Left colon (tissue), 2 donors: ENCODE measurements at places on chromosomes 5 and 9. TPM values are rescaled to one million over a fixed set of nuclear protein-coding genes. Genes with fewer than 3 reads are reported as not detected.

DNA sequence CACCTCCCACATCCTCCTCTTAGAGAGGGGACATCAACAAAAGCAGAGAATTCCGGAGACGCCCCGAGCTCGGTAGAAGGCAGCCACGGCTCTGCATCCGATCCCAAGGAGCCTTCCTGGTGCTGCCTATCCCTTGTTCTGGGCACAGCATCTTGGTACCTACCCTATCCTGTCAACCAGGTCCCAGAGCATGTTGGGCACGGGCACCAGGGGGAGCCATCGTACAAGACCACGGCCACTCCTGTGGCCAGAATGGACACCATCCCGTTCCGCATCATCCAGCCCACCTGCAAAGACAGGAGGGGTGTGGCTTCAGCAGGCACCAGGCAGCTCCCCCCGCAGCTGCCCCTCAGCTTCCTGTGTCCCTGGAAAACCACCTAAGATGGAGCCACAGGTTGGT, 62.7 kb upstream of the ZNF354A start:
- peak; percentile 11 for DNase-seq

The NDST1 gene
- 63.5 TPM for total RNA-seq

The TRIM36 gene
- 31.3 TPM for total RNA-seq

DNA sequence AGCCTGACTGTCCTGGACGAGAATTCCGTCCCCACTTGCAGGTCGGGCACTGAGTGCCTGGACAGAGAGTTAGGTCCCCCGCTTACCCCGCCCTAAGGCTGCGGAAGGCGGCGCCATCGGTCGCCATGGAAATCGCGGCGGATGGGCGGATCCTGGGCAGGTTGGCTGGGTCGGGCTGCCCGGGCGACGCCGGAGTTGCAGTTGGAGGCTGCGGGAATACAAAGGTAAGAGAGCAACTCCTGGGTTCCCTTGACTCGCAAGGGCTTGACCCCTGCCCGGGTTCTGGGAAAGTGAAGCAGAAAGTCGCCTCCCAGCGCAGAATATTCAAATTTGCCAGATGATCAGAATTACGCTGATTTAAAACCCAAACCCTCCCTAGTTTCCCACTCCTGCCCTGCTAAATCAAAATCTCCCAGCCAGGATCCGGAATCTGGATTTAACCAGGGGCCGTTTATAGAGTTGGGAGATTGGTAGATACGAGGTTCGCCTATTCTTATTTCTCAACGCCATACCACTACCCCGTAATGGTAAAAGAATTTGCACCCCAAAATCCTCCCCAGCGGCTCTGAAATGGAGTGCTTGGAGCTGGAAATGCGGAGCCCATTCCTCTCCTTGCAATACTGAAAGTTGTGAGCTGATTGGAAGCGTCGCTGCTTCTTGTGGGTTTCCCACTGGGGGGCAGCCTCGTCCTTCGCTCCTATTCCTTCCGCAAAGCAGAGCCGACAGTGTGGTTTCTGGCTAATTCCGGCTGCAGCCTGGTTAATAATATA, 156.4 kb upstream of the RASEF start:
- peak; percentile 73 for DNase-seq

The HAVCR2 gene
- total RNA-seq, result 1.3 TPM

The HSPB3 gene
- 1.7 TPM for total RNA-seq

The PCDHGB5 gene
- 4.0 TPM for total RNA-seq

The SGCD gene
- total RNA-seq, result 1.0 TPM

The IFNK gene
- total RNA-seq, result not detected

GRCh38 chr5:56977822-56978221, 25.9 kb upstream of the MIER3 start:
- DNase-seq, result no peak

DNA sequence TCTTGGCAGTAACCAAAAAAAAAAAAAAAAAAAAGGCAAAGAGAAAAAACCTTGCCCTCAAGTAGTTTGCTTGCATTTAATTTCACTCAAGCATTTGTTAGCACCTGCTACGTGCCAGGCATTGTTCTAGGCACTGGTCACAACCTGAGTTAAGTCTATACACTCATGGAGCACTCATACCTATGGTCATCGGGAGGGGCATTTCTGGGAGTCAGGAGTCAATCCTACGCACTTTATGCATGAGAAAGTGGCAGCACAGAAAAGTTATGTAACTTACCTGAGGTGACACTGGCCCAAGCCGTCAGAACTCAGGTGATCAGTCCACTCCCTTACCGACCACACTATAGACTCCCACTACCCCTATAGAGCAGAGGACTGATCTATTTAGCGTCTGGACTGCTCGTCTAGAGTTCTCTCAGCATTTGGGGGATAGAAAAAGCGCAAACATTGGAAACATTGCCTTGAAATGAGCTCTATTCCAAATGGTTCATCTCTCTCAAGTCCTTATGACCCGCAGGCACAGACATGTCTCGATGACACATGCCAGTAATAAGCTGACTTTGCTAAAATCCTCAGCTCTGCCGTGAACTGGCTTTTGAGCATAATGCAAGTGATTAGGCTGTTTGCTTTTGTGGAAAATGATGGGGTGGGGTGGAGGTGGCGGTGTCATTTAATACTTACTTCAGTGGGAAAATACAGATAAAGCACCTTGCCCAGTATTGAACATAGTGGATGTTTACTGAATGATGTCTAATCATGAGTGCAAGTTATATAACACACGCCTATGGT, 160.2 kb downstream of the ARHGEF28 start:
- DNase-seq, result no peak

GRCh38 chr5:170678811-170679210, 104.7 kb upstream of the GABRP start:
- DNase-seq, result no peak
